ENCODE measurements at places on chromosomes 6 and 20.

DNA sequence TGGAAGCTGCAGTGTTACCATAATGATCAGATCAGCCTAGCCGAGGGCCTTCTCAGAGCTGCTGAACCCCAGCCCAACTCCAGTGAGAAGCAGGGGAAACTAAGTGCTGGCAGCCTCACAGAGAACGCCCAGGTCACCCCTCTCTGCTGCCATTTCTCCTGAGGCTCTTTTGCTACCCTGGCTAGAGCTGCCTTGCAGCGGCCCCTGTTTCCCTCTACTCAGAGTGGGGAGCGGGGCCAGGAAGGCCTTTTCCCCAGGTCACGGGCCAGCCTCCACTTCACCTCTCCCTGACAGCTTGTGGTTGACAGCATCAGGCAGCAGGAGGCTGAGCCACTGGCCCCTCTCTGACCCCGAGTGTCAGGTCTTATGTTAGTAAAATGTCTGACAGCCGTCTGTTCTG, 22.7 kb downstream of the ACTR5 start:
- DNase-seq: no peak

DNA sequence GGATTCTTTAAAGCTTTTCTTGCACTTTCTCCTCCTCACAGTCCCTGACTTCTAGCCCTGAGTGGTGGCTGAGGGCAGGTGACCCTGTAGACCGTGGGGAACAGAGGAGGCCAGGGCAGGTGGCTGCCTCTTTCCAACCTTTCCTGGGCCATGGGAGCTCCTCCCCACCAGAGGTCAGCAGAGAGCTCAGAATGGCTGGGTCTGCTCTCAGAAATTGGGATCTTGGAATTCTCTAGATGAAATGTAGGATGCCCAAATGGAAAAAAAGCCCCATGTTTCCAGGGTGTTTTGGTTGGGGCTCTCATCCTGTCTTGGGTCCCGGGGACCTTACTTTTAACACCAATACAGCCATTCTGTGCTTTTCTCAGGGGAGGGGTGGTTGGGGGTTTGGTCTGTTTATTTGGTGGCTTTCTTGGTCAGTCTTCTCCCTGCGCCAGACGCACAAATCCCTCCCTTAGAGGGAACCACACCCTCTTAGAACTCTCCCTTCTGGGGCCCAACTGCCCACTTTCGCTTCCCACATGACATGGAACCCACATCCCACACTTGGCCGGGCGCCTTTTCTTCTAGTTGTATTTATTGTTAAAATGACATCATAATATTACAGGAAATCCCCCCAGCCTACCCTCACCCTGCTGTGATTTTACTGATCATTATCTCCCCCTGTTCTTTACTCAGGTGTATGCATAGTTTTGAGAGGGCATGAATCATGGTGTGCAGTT, 17.9 kb downstream of the GNAS start:
- no peak for DNase-seq

- DNase-seq: no peak
These were observed 140.5 kb downstream of the TFAP2B start for GRCh38 chr6:50959081-50959641.

- no peak for DNase-seq
These were observed 25.3 kb downstream of the RIPOR2 start for GRCh38 chr6:24910331-24910960.
